ENCODE measurements at places on chromosomes 1 and 21. TPM values are rescaled to one million over a fixed set of nuclear protein-coding genes. Genes with fewer than 3 reads are reported as not detected.

Gene CD84
- 0.02 TPM for total RNA-seq

DNA sequence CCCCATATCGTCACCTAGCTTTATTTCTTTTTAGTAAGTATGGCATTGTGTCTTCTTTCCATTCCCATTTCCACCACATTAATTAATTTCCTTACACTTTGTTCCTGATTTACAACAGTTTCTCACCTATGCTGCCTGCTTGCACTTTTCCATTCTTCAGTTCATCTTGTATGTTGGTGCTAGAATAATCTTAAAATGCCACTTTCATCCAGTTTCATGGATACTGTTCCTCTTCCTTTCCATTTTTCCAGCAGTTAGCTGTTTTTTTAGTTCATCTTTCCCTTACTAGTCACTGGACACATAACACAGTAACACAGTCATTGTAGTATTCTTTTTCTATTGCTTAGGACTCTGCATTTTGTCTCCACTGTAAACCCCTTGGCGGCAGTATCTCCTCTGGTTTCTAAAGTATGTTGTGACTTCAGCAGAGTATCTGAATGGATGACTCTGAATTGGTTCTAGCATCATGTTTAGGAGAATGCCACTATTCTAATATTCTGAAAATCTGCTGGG is 2.1 kb downstream of the CDC7 start:
- DNase-seq: no peak

DNA sequence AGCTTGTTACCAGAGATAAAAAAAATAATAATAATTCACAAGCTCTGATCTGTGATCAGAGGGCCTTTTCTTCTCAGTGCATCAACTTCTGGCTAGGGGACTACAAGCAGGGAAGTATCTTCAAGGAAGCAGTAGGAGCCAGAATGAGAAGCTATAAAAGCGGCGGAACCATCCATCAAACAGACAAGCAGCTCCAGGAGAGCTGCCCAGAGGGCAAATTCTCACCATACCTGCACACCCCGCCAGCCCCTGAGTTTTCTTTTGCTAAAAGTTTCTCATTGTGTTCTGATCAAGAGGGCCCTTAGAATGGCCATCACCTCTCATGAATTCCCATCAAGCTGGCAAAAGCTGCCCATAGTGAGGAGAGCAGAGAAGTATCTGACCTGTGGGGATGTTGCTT is 99.4 kb downstream of the SMYD2 start:
- DNase-seq: no peak

- DNase-seq: no peak
These were observed 147.2 kb upstream of the SGIP1 start for GRCh38 chr1:66386712-66387111.

- no peak for DNase-seq
These were observed 2.7 kb downstream of the PLEKHG5 start for GRCh38 chr1:6488602-6489382.

Measured in HCT116 (cell line).